ENCODE measurements at places on chromosomes 7 and 10.

DNA sequence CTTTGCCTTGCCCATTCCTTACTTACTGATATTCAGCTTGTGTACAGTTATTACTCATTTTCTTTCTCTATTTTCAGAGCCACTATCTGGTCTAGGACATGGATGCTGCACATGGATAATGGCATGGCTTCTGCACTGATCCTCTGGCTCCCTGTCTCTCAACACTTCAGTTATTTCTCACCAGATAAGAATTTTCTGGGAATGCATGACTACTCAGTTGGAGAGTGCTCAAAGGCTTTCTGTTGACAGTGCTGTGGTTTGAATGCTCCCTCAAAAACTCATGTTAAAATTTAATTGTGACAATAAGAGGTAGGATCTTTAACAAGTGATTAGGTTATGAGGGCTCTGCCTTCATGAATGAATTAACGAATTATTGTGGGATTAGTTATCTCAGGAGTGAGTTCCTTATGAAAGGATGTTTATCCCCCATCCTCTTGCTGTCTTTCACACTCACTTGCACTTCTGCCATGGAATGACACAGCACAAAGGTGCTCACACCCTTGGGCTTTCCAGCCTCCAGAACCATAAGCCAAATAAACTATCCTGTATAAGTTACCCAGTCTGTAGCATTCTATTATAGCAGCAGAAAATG lies 16.1 kb upstream of the PIK3CG start:
- no peak for DNase-seq

DNA sequence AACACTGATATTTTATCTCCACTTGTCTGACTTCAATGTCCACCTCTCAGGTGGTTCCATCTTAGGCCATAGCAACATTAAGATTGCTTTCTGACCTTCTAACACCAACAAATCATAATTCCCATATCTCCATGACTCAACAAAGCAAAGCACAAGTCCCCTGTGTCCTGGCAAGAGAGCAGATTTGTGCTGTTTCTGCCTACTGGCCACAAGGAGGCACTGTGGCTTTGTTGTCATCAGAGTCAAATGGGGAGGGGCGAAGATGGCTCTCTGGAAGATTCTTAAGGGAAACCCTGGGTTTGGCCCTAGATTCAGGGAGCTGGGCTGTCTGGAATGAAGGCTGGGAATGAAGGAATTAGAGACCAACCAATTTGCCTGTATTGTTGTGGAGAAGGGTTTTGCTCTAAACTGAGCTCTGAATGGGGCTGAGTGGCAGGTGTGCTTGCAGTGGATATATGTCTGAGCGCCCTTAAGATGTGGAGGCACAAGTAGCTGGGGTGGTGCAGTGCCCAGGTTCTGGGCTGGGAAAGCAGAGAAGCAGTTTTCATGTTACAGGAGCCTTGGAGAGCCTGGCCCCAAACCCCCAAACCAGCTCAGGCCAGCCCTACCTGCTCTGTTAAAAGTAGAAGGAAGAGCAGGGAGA lies 154.8 kb upstream of the PRSS58 start:
- no peak for DNase-seq

- DNase-seq = no peak
Observed at GRCh38 chr7:151740081-151740851, 136.6 kb downstream of the PRKAG2 start.

- DNase-seq = no peak
Observed at GRCh38 chr7:54663603-54664234, 95.3 kb downstream of the SEC61G start.

- no peak for DNase-seq
Observed at GRCh38 chr7:97002555-97003261, 2.6 kb upstream of the DLX6 start.

GRCh38 chr10:93495654-93496321 lies 624 bp upstream of the CEP55 start:
- DNase-seq = no peak

GRCh38 chr7:130009848-130010688 lies 41.1 kb downstream of the ZC3HC1 start:
- no peak for DNase-seq

GRCh38 chr10:112232670-112233069 lies 49.1 kb upstream of the GPAM start:
- no peak for DNase-seq

DNA sequence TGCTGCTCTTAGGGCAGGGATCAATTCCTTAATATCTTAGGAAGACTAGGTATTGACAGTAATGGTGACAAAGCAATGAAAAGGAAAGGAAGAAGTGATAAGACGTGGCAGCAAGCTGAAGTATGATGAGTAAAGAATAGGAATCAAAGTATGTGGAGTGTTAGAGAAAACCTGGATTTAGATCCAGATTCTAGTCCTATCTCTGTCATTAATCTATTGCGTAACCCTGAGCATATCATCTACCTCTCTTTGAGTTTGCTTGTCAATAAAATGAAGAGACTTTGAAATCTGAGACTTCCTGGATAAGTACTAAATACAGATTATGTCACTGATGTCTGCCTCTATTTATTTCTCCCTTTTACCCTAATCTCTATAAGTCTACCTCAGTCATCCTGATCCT lies 89.2 kb downstream of the PTEN start:
- no peak for DNase-seq

- DNase-seq = no peak
Observed at GRCh38 chr10:97736403-97736901, 476 bp upstream of the ZFYVE27 start.

DNA sequence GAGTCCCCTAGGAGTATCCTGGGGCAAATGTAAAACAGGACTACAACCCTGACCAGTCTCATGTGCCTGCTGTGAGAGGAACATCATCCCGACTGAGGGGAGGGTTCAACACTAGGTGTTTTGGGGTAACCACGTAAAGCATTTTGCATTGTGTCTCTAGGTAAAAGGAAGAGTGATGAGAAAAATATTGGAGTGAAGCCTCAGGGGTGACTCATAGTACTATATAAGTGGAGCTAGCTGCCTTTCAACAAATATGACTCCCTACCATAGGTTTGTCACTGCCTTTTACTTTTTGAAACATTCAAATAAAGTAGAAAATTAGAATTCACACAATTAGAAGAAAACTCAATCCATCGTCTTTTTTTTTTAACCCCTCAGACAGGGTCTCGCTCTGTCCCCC lies 2.6 kb upstream of the CAMK2G start:
- DNase-seq = no peak

DNA sequence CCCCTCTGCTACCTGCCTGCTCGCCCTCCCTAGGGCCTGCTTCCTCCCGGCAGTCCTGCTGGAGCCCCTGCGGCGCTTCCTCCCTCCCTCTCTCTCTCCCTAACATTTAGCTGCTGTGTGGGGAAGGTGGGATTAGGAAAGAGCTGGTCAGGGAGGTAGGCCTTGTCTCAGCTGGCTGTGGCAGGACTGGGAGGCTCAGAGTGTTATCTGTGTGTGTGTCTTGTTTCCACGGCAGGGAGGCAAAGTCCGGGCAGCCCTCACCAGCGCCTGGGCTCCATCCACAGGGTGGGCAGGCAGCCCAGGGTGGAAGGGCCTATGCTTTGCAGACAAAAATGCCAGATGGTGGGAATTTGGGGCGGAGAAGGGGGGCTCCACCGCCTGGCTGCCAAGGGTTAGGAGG lies 105.7 kb downstream of the RPS24 start:
- no peak for DNase-seq

- no peak for DNase-seq
Observed at GRCh38 chr7:77461246-77461645, 45.1 kb upstream of the GSAP start.

DNA sequence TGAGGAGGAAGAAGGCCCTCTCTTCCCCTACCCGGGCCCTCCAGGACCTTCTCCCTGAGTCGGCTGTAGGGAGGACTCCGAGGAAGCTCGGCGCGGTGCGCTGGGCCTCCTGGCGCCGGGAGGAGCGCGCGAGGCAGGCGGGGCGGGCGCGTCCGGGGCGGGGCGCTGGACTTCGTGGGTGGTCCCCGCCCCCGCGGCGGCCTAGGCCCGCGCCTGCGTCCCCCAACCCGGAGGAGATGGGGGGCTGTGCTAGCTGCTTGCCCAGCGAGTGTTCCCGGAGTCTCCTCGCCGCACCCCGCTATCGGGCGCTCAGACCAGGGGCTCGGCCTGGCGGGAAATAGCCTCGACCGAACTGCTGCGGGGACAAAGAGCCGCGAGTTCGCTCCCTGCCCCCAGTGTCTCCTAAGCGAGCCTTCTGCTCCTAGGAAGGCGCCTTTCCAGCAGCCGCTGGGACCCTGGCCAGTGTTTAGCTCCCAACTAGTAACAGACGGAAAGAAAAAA lies 19.2 kb upstream of the SMO start:
- DNase-seq = no peak

- no peak for DNase-seq
Observed at GRCh38 chr7:28383975-28384374, 28.3 kb upstream of the CREB5 start.

- DNase-seq = no peak
Observed at GRCh38 chr10:124354411-124355382, 64.0 kb downstream of the OAT start.

DNA sequence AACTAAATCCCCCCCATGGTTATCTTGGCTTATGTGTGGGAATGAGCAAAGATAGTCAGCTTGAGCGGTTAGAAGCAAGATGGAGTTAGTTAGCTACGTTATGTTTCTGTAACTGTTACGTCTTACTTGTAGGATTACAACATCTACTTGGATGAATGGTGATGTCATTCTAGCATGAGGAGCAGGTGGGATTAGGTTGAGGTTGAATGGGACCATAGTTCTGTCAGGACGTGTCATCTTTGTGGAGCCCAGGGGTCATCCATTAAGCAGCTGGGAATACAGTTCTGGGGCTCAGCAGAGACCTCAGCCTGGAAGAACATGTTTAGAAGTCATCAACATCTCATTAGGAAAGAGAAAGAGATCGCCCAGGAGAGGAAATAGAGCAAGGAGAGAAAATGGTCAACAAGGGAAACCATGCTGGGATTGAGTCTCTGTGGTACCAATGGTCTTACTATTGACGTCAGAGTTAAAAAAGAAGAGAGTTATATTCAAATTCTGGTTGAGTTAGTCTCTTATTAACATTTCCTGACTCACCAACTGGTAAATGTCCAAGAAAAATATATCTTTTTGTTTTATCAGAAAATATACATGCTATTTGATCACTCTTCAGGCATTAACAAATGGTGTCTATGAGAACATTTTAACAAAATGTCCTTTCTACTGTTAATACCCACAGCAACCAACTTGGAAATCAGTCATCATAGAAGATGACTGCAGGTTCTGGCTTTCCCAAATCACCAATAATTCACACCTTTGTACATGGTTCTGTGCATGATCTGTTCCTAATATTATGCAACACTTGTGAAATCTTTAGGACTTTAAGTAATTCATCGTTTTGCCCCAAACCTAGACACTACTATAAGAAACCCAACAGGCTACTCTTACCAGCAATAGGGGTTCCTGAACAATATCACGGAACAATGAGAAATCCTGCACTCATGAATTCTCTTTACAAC lies 96.9 kb downstream of the KIAA1217 start:
- DNase-seq = no peak

- DNase-seq = no peak
Observed at GRCh38 chr7:17939606-17940301, 540 bp downstream of the SNX13 start.
